ENCODE measurements at places on chromosomes 4 and X.

- DNase-seq, result no peak
Measured at GRCh38 chr4:28518561-28519165, 1658.0 kb downstream of the STIM2 start.

DNA sequence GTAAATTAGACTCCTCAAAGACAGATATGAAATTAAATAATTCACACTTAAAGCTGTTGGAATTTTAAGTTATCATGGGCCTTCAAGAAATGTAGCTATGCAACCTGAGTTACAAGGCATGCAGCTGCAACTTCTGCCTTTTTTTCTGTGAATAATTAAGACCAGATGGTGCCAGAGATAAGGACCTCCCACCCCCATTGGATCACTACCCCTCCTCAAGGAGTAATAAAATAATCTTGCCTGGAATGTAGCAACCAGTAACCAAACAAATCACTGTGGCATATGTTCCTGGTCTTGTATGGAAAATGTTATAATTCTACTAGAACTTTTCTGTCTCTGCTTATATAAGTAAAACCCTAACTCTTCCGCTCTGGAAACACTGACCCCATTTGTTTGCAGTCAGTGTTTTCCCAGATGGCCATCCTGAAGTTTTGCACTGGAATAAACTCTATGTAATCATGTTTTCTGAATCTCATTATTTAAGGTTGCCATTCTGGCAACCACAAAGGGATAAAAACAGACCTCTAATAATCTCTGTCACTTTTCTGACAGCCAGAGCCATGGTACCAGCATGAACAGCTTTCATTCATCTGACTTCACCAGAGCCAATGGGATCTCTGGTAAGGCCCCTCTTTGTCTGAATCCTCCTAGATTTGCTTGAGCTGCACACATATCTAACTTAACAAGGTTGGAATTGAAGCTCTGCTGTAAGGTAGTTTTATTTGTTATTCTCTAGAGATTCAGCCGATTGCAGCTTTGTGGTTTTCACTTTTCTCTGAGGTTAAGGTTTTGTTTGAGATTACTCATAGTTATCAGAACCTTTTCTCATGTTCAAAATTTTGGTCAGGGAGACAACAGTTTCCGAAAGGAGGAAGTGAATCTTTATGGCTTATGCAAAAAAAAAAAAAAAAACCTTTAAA is 274.6 kb downstream of the NAF1 start:
- DNase-seq, result no peak

DNA sequence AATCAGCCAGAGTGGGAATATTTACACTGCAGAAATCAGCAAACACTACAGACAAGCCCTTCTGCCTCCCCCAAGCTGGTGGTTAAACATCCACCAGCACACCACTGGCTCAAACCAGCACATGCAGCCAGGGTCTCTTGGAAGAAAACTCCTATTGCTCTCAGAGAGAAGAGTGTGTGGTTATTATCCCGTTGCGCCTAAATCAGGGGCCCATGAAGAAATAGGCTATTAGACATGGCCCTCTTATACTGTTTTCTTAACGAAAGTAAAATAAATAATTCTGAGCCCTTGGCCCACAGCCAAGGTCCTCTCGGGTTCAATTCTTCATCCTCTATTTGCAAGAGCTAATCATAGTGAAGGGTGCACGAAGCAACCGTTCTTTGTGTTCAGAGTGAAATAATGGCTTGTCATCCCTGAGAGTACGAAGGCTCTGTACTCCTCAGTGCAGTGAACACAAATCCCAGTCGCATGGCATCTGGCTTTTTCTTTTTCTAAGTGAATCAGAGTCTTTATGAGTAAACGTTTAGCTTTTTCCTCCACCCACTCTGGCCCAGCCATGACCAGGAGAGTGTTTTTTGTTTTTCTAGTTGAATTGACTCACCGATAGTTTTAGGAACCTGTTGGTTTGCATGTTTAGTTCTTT is 33.4 kb upstream of the RBM47 start:
- peak; percentile 94 for DNase-seq

GRCh38 chrX:118968031-118968430 is 6.4 kb upstream of the LONRF3 start:
- no peak for DNase-seq

- no peak for DNase-seq
Measured at GRCh38 chrX:50615570-50616158, 145.0 kb upstream of the DGKK start.

- DNase-seq, result no peak
Measured at GRCh38 chr4:82712561-82712960, 86.0 kb downstream of the SCD5 start.

- DNase-seq, result peak; percentile 67
Measured at GRCh38 chr4:87071401-87071800, 136.6 kb downstream of the AFF1 start.

- no peak for DNase-seq
Measured at GRCh38 chr4:48333587-48333986, 7.7 kb upstream of the SLAIN2 start.

DNA sequence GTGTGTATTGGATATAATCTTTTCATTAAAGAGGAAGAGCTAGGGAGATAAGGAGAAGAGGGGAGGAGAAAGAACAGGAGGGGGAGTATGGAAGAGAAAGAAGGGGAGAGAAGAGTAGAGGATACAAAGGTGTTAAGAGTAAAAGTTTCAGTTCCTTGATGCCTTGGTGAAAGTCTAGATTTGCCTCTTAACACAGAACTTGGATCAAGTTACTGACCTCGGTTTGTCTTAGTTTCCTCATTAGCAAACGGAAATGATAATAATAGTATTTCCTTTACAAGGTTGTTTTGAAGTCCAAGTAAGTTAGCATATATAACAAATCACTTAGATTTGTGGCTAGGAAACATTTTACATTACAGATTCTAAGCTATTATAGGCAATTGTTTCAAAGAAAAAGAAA is 287.1 kb downstream of the PPARGC1A start:
- no peak for DNase-seq

DNA sequence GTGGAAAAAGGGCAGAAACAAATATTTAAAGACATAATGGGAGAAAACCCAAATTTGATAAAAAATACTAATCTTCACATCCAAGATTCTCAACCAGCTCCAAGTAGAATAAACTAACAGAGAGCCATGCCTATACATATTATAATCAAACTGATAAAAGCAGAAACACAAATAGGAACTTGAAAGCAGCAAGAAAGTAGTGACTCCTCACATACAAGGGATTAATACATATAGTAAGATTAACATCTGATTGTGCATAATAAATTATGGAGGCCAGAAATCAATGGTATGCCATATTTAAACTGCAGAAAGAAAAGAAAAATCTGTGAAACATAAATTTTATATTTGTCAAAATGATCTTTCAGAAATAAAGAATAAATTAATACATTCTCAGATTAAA is 454.3 kb upstream of the PCDH10 start:
- DNase-seq, result no peak

DNA sequence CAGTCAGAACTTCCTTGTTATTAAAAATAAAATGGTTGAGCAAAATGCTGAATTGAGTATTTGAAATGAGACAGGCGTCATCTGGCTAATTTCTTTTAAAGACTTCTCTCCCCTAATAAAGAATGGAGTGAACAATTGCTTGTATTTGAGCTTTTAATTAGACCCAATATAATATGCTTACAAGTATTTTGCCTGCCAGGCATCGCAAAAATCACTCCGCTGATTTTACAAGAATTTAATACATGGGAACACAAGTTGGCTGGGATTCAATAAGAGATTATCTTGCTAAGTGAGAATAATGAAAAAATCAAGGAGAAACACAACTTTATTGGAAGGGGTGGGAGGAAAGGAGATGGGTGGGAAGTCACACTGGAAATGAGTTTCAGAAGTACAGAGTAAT is 52.3 kb downstream of the KLF3 start:
- DNase-seq, result no peak

DNA sequence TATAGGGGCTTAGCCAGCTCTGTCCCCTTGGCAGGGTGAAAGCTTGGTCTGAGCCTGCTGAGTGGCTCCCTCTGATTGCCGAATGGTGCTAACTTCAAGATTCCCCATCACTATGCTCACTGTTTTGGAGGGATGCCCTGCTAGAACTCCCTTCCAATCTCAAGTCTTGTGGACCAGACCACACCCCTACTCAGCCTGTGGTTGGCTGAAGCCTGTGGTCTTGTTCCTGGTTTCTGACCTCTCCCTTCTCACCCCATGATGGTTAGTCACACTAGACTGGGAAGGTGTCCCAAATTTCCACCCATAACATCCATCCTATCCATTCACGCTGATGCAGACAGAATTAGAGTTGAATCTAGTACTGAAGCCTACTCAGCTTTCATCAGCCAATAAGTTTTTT is 184.7 kb upstream of the NDP start:
- DNase-seq, result no peak

- peak; percentile 52 for DNase-seq
Measured at GRCh38 chr4:55184600-55185523, 59.5 kb upstream of the KDR start.

DNA sequence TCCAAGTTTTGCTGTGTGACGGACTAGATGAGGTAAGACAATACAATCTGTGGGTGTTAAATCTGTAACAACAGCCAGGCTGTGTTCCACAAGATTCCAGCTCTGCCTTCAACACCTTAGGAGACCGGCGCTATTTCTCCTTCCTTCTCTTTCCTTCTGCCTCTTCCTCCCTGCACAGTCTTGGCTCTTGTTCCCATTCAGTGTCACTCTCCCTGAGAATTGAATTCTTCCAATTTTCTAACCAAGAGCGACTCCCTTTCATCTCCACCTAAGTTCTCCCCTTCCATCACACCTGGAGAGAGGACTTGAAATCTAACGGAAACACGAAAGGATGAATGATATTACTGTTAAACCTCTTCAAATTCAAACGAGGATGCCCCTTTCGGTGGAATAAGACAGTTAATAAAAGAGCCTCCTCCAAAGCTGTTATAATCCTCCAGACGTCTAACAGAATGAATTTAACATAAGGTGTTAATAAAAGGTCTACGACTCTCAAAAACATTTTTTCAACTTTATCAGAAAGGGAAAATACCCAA is 2.7 kb downstream of the EPHA5 start:
- no peak for DNase-seq

DNA sequence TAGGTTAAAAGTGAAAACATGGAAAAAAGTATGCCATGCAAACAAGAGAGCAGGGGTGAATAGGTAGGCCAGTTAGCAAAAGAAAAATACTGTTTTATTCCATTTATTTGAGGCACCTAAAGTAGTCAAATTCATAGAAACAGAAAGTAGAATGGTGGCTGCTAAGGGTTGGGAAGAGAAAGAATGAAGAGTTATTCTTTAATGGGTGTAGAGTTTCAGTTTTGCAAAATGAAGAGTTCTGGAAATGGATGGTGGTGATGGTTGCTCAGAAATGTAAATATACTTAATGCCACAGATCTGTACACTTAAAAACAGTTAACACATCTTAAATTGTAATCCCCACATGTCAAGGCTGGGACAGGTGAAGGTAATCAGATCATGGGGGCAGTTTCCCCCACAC is 29.7 kb downstream of the PARM1 start:
- DNase-seq, result no peak

- DNase-seq, result no peak
Measured at GRCh38 chr4:31290836-31291235, 570.7 kb downstream of the PCDH7 start.

- DNase-seq, result no peak
Measured at GRCh38 chrX:119055687-119056086, 17.1 kb upstream of the CT47C1 start.

DNA sequence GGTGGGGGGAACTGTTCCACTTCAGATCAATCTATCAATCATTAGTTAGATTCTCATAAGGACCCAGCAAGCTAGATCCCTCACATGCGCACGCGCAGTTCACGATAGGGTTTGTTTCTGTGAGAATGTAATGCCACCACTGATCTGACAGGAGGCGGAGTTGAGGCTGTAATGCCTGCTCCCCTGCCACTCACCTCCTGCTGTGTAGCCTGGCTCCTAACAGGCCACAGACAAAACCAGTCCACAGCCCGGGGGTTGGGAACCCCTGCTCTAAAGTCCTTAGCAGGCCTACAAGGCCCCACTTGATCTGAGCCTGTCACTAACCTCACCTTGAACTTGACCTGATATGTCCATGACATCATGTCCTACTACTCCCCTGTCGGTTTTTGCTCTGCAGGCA is 30.3 kb downstream of the ARL9 start:
- no peak for DNase-seq

DNA sequence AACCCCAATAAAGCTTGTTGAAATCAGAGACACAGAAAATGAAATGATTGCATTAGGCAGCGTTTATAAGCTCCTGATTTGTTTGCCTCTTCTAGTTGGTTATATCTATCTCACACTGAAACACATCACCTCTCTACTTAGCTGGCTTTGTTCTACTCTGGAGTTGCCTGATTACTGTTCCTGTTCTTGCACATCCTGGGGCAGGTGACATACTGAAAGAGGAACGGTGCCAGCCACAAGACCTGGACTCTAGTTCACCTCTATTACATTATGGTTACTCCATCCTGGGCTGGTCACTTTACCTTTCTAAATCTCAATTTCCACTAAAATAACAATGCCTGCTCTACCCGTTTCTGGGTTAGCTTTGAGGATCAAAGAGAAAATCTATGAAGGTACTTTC is 47.9 kb downstream of the TRIM2 start:
- DNase-seq, result no peak

GRCh38 chrX:149641432-149641831 is 9.8 kb upstream of the TMEM185A start:
- no peak for DNase-seq

DNA sequence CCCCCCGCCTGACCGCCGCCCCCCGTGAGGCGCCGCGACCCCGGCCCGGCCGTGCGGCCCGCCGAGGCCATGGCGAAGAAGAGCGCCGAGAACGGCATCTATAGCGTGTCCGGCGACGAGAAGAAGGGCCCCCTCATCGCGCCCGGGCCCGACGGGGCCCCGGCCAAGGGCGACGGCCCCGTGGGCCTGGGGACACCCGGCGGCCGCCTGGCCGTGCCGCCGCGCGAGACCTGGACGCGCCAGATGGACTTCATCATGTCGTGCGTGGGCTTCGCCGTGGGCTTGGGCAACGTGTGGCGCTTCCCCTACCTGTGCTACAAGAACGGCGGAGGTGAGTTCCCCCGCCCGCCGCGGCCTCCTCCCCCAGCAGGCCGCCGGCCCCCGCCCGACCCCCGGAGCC is 780 bp downstream of the SLC6A8 start:
- DNase-seq, result no peak

DNA sequence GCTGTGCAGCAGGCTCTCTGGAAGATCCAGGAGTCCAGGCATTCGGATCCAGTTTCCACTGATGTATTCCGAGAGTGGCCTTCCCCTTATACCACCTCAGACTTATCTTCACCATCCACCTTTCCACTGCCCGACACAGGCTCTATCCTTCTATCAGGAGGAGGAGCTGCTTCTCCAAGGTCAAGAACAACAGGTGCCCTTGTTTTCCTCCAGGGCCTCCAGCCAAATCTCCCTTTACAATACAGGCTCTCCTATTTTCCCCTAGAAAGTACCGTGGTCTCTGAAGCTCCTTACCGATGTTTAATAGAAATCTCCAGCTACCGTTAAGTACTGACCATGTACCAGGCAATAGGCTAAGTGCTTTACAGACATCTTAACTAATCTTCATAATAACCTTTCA is 61.3 kb downstream of the AFAP1 start:
- no peak for DNase-seq

- peak; percentile 63 for DNase-seq
Measured at GRCh38 chr4:17511950-17512795, at the start of gene QDPR. Gene QDPR (minus strand): TSS chr4:17512090. CDS start chr4:17512054, 36 bp downstream.

GRCh38 chr4:122542411-122543236 is 78.2 kb downstream of the IL21 start:
- no peak for DNase-seq

GRCh38 chr4:53899586-53900270 is 164.7 kb downstream of the CHIC2 start:
- no peak for DNase-seq

- peak; percentile 79 for DNase-seq
Measured at GRCh38 chrX:24464836-24465531, at the start of gene PDK3. Gene PDK3 (plus strand): TSS chrX:24465286. CDS start chrX:24465456, 170 bp downstream.
